ENCODE measurements at places on chromosomes 5 and 9. TPM values are rescaled to one million over a fixed set of nuclear protein-coding genes. Genes with fewer than 3 reads are reported as not detected.

Gene KIF4B
- total RNA-seq: 0.02 TPM

Gene SLCO6A1
- total RNA-seq: not detected

Gene CCL27
- not detected for total RNA-seq

Gene TSLP
- not detected for total RNA-seq

Gene PLPPR1
- total RNA-seq: not detected

Gene RHOBTB3
- total RNA-seq: 7.9 TPM

Gene DND1
- 0.72 TPM for total RNA-seq

Gene PSAT1
- total RNA-seq: 145 TPM

Gene ADGRD2
- total RNA-seq: not detected

Gene FOXD4L3
- total RNA-seq: not detected
